ENCODE measurements at places on chromosomes 3 and 15.

DNA sequence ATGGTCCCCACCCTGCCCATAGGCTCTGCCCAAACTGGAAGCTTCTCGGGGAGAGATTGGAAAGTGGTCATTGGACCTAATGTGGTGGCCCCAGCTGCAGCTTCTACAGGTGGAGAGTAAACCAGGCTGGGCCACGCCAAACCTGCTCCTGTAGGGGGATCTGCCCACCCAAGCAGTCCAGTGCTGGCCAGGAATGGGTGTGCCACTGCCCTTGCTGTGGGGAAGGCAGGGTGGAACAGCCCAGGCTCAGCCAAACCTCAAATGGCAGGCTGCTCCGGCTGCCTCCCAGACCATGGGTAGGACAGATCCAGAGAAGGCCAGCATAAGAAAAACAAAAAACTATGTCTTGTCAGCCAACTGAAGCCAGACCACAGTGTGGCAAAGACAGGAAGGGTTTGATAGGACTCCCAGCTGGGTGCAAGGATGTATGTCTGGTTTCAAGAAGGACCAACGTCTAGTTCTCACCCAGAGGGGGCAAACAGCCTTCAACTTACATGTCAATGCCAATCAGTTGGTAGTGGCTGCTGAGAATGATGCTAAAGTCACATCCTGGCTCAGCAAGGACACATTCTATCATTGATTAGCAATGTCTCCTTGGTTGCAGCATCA lies 267.3 kb downstream of the UACA start:
- no peak for DNase-seq

DNA sequence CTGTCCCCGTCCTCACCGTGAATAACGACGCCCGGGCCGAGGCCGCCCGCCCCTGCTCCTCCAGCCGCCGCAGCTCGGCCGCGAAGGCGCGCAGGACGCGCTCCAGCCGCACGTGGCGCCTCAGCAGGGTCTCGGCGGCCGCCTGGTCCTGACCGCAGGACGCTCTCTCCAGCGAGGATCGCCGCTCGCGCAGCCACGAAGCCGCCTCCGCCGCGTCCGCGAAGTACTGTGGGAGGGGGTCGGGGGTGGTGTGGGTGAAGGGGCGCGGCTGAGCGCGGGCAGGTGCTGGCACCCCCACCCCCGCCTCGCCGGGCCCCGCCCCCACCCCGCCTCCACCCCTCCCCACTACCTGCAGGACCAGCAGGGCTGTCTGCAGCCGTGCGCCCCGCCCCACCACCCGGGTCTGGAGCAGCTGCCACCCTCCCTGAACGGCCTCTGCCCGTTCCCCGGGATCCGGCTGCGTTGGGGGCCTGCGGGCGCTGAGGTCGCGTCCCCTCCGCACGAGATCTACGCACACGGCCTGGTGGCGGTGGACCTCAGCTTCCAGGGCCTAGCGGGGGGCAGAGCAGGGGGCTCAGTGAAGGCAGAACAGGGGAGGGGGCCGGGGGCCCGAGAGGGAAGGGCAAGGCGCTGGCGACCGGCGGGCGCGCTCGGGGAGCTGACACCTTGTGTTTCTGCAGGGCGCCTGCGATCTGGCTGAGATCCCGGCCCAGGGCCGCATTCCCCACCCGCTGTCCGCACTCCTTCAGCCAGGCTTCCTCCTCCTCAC lies 11.7 kb downstream of the SPTBN5 start:
- DNase-seq, result no peak

GRCh38 chr3:29064085-29064484 lies 216.8 kb upstream of the RBMS3 start:
- no peak for DNase-seq

- no peak for DNase-seq
Measured at GRCh38 chr15:55703873-55704301, 39.1 kb downstream of the PRTG start.

DNA sequence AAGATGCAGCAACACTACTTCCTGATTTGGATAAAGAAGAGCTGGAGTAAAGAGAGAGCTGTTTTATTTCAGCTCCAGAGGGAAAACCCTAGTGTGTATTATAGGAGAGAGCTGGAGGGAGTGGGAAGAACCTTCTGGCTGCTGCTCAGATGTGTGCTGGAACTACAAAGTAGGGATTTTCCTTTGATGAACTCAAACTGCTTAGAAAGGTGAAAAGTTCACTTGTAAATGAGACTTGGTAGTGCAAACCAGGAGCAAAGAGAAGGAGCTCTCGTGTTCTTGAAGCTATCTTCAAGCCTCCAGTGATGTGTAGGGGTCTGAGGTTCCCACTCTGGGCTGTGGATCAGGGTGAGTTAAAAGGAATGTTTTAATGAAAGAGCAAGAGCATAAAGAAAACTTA lies 110.4 kb downstream of the EDEM1 start:
- DNase-seq, result no peak

DNA sequence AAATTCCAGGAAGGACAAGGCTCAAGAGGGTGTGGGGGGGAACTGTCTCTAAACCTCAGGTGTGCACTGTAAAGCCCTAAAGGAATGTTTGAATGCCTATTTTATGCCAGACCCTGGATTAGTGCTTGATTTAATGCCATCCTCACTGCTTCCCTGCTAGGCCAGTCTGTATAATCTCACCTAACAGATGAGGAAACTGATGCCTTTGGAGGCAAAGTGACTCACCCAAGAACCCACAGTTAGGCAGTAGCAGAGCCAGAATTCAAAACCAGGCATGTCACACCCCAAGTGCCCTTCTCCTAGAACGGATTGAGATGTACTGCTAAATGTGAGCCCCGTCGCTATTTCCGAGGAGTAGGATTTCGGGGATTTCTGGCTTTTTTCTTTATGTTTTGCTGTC lies 7.8 kb downstream of the CAMK1 start:
- no peak for DNase-seq

- DNase-seq, result no peak
Measured at GRCh38 chr15:100112061-100112420, 229.7 kb downstream of the ADAMTS17 start.

- no peak for DNase-seq
Measured at GRCh38 chr3:52118156-52118875, 35.9 kb downstream of the POC1A start.

DNA sequence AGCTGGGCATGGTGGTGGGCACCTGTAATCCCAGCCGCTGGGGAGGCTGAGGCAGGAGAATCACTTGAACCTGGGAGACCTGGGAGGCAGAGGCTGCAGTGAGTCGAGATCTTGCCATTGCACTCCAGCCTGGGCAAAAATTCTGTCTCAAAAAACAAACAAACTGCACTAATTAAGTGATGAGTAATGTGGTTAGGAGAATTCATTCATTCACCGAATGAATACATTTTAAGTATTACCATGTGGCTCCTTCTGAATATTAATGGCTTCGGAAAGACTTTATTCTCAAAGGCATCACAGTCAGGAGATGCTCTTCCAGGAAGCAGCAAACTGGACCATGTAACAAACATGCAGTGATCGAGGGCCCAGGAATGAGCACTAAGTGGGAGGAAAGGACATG lies 23.6 kb downstream of the SPTSSB start:
- no peak for DNase-seq

GRCh38 chr3:22966349-22966748 lies 236.8 kb upstream of the UBE2E2 start:
- no peak for DNase-seq

DNA sequence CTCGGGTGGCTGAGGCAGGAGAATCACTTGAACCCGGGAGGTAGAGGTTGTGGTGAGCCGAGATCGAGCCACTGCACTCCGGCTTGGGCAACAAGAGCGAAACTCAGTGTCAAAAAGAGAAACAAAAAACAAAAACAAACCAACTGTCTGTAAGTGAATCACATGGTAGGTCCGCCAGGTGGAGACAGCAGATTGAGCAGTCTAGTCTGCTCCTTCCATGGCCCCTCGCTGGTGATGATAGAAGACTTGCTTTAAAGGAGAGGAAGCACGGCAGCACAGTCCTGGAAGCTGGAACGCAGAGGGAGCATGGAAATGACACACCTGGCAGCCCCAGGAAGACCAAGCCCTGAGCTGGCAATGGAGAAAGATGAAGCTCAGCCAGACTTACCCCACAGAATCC lies 31.4 kb upstream of the MGLL start:
- DNase-seq, result no peak

DNA sequence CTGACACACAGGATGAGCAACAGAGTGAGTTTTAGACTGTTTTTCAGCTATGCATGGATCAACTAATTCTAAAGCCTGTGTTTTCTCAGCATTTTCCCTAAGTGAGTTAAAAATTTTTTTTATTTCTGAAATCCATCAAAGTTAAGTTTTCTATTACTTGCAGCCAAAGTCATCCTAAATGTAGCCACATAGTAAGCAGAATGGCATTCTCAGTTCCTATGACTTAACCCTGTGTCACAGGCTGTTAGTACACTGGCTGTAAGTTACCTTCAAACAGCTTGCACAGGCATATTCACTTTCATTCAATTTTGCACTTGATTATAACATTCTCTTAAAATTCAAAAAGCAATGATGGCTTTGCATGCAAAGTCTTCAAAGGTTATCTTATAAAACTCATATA lies 368.2 kb downstream of the OCA2 start:
- DNase-seq, result no peak

- no peak for DNase-seq
Measured at GRCh38 chr3:35079403-35079802, 559.9 kb upstream of the ARPP21 start.

- no peak for DNase-seq
Measured at GRCh38 chr15:98875309-98875708, 132.3 kb downstream of the PGPEP1L start.

DNA sequence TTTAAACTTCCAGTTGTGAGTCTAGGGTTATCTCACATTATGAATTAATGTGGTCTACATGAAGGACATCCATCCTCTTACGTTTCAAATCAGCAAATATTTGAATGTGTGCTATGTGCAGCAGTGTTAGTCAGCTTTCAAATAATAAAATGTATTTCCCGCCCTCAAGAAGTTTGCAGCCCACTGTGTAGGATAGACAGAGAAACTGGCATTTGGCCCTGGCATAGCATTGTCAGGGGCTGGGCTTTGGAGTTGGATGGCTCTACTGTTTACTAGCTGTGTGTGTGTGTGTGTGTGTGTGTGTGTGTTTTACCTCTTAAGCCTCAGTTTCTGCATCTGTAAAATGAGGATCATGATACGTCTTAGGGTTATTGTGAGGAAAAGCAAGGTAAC lies 400.5 kb upstream of the C2CD4B start:
- DNase-seq, result no peak

DNA sequence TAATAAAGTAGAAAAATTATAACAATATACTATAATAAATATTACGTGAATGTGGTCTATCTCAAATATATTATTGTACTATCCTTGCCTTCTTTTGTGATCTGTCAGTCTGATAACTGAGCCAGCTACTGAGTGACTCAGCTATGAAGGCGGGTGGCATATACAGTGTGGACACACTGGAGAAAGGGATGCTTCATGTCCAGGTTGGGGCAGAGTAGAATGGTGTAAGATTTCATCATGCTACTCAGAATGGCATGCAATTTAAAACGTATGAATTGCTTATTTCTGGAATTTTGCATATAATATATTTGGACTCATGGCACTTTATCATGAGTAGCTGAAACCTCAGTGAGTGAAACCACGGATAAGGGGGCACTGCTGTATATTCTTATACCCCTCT lies 172.9 kb upstream of the TBC1D5 start:
- no peak for DNase-seq

DNA sequence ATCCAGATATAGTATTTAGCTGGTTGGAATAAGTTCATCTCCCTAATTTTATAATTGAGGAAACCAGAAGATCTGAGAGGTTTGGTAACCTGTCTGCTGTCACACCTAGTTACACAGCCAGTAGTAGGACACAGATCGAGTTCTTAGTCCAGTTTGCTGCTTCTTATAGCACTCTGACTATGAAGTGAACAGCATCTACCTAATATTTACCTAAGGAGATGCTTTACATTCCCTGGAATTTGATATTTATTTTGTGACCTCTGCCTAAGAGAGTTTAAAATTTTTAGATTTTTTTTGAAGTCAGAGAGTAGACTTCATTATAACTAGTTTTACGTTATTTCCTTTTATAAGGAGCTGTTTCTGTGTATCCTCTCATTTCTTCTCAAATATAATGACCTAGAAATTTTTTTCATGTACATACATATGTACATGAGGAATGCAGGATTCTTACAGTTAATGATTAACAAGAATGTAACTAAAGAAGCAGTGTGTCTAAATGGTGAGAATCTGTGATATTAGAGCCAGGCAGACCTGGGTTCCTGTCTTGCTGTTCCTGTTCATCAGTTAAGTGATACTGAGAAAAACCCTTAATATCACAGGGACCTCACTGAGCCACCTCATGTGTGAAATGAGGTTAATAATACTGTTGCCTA lies 4.3 kb downstream of the ARHGEF26 start:
- no peak for DNase-seq

GRCh38 chr15:41671656-41672648 lies 11.7 kb downstream of the MGA start:
- DNase-seq, result no peak

- DNase-seq, result no peak
Measured at GRCh38 chr15:100093211-100094126, 248.3 kb downstream of the ADAMTS17 start.
